ENCODE measurements at places on chromosomes 7 and 10.

- DNase-seq, result no peak
Measured at GRCh38 chr10:110872145-110872983, 636 bp downstream of the PDCD4 start.

DNA sequence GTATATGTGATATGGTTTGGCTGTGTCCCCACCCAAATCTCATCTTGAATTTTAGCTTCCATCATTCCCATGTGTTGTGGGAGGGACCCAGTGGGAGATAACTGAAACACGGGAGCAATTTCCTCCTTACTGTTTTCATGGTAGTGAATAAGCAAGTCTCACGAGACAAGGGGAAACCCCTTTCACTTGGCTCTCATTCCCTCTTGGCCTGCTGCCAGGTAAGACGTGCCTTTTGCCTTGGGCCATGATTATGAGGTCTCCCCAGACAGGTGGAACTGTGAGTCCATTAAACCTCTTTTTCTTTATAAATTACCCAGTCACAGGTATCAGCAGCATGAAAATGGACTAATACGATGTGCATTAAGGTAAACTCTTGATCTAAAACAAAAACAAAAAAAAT is 357.1 kb upstream of the AOAH start:
- DNase-seq, result no peak

GRCh38 chr10:18429335-18429734 is 222.1 kb downstream of the NSUN6 start:
- no peak for DNase-seq

GRCh38 chr10:71078454-71079145 is 133.8 kb upstream of the UNC5B start:
- no peak for DNase-seq

- no peak for DNase-seq
Measured at GRCh38 chr7:23022258-23022769, 8.4 kb upstream of the HYCC1 start.

- no peak for DNase-seq
Measured at GRCh38 chr10:65306201-65306600, 1619.6 kb upstream of the LRRTM3 start.

GRCh38 chr7:2478399-2478785 is 2.2 kb upstream of the GRIFIN start:
- no peak for DNase-seq

- peak; percentile 49 for DNase-seq
Measured at GRCh38 chr7:7944619-7945282, 23.8 kb upstream of the GLCCI1 start.

- DNase-seq, result no peak
Measured at GRCh38 chr10:98460837-98461499, 14.2 kb upstream of the HPS1 start.

- no peak for DNase-seq
Measured at GRCh38 chr7:1679326-1679965, 9.4 kb downstream of the ELFN1 start.

GRCh38 chr10:70917635-70918034 is 29.3 kb upstream of the PCBD1 start:
- no peak for DNase-seq

DNA sequence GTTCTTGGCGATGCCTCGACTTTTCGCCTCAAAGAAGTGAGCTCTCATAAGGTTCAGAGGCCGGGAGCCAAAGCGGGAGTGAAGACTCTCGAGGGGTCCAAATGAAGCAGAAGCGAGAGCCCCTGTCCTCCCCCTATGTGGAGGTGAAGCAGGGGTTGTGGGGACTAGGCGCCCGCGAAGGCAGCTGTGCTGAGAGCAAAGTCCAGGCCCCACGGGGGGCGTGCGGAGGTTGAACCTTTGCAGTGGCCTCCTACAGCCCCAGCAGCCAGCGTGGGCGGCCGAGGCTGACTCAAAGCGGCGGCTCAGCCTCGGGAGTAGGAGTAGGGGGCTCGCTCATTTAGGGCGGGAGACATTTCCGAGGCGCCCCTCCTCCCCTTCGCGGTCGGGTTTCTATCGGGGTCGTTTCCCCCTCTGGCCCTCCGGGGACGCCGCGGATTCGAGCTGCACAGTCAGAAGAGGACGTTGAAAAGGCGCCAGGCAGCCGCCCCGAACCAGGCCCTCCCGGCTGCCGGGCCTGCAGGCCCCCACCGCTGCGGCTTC is 553 bp upstream of the ADD3 start:
- DNase-seq, result peak; percentile 35

- no peak for DNase-seq
Measured at GRCh38 chr10:13990392-13990805, 340.3 kb downstream of the FRMD4A start.

DNA sequence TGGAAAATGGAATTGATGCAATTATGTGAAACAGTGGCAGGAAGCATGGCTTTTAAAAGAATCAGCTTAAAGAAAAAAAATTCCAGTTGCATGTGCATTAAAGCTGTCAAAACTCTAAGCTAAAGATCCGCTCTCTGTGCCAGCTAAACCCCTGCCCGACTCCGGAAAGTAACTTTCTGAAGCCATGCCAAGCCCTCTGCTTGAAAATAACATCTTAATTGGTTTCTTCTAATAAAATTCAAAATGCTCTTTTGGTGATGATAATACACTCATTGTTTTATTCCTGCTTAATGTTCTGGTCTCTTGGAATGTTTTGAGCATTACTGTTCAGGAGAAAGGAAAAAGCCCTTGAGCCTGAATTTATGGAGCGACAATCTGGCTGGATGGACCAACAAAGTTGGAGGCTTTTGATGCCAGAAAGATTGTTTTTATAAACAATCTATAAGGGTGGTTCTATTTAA is 11.7 kb downstream of the SEMA3C start:
- DNase-seq, result no peak

DNA sequence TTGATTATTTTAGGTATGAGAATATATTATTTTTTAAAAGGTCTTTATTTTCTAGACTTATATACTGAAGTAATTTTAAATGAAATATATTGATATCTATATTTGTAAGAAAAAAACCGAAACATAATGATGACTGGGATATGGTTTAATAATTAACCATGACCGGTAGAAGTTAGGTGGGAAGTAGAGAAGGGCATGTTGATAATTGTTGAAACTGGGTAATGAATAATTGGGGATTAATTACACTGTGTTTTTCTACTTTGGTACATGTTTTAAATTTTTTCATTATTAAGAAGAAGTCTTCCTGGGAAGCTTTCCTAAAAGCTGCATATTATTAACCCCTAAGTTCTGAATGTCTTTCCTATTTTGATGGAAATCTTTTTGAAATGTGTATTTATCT is 16.3 kb downstream of the TSPAN12 start:
- DNase-seq, result no peak

- DNase-seq, result no peak
Measured at GRCh38 chr7:122802301-122802751, 83.9 kb downstream of the CADPS2 start.

GRCh38 chr10:8056871-8057331 is 2.4 kb downstream of the GATA3 start:
- DNase-seq, result no peak

GRCh38 chr7:33486633-33487032 is 357.3 kb downstream of the BBS9 start:
- no peak for DNase-seq

- no peak for DNase-seq
Measured at GRCh38 chr10:102001435-102002068, 54.4 kb downstream of the ARMH3 start.

DNA sequence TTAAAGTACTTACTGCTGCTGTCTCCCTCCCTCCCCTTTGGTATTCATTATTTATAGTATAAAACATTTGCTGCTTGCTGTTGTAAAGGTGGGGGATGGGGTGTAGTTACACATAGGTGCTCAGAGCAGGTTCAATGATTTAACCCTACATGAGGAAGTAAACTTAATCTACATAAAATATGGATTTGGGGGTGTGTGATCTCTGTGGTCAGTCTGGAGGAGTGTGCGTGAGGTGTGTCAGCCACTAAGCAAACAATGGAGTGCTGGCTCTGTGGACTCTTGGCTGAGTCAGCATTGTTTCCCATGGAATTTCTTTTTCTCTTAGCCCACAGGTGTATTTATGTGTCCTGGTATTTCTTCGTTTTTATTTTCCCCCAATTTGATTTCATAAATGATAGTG is 133.9 kb downstream of the AUTS2 start:
- DNase-seq, result no peak

GRCh38 chr10:57096044-57096443 is 735.0 kb upstream of the ZWINT start:
- no peak for DNase-seq

DNA sequence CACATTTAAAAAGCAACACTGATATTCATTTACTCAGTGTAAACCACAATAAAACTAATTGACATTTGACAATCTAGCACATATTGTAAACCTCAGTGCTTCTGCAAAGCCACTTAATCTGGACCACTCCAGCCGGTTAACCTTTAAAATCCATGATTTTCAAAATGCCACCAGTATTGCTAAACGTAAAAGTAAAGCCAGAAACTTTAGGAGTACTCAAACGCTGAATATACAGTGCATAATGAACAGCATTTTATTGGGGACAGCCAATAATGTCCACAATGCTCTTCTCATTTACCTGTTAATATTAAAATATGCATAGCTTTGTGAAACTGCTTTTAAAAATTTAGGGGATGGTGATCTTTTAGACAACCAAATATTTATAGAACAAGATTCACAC is 10.8 kb downstream of the HNRNPA2B1 start:
- DNase-seq, result no peak

GRCh38 chr10:115091161-115091560 is 2.0 kb upstream of the ATRNL1 start:
- no peak for DNase-seq

DNA sequence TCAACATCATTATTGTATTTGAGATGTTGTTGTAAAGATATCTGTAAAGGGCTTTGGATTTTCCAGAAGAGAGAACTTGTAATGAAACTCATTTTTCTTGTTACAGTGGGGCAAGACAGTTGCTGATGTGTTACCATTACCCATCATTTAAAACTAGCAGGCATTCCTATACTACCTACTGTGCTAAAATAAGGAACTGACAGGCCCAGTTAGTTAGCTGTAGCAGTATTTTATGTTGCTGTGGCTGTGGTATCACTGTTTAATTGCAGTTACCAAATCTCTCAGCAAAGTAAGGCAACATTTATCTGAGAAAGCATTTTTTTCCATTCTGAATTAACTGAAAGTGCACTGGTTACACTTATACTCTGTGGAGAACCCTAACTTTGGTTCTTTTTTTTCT is 9.9 kb downstream of the ST7 start:
- no peak for DNase-seq

DNA sequence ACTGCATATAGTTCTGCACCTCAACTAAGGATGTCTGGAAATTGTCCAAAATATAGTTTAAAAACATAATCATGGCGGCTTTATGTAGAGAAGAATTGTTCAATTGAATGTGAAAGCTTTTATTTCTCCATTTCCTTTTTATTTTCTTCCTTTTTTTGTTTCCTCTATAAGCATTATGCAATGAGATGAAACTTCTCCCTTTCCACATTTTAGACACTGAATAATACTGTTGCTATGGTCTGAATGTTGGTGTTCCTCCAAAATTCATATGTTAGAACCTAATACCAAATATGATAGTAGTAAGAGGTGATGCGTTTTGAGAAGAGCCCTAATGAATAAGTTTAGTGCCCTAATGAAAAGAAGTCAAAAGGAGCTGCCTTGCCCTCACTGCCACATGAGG is 175.0 kb downstream of the RNLS start:
- no peak for DNase-seq

- DNase-seq, result no peak
Measured at GRCh38 chr10:95542330-95542729, 18.8 kb downstream of the SORBS1 start.

GRCh38 chr10:98815039-98815885 is 368.5 kb upstream of the HPS1 start:
- DNase-seq, result no peak

- DNase-seq, result no peak
Measured at GRCh38 chr10:5543623-5544022, 18.9 kb downstream of the CALML3 start.

GRCh38 chr7:45645141-45645969 is 71.2 kb downstream of the ADCY1 start:
- DNase-seq, result no peak

GRCh38 chr7:516216-516605 is 3.4 kb downstream of the PDGFA start:
- DNase-seq, result no peak

- DNase-seq, result no peak
Measured at GRCh38 chr7:115216652-115217051, 294.8 kb downstream of the MDFIC start.

GRCh38 chr10:77926566-77927401 is at the start of gene DLG5:
TSS of gene DLG5 (minus strand) at chr10:77926755. CDS start at chr10:77926520, 235 bp downstream.
- peak; percentile 28 for DNase-seq

DNA sequence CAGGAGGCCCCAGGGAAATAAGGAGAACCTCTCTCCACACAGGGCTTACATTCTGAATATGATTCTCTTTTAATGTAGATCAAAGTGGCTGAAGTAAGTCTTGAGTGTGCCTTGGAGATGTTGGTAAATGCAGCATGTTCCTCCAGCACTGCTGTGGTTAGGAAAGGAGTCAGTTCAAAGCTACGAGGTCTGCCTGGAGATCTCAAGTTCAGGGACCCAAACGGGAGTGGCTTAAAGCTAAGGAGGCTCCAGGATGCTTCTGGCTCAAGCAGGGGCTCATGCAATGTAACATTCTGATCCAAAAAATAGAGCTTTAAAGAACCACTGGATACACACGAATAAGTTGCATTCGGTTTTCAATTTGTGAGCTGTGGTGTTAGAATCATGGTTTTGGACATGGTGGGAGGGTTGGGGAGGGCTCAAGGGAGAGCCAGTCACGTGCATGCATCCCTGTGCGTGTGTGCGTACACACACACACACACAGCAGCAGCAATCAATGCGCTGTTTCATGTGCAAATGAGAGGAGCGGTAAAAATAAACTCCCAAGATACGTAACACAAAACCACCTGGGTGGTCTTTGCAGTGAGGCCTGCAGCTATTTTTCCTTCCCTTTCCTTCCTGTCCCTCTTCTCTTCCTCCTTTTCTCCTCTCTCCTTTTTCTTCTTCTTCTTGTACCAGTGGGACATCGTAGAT is 70.5 kb downstream of the AOAH start:
- DNase-seq, result no peak

DNA sequence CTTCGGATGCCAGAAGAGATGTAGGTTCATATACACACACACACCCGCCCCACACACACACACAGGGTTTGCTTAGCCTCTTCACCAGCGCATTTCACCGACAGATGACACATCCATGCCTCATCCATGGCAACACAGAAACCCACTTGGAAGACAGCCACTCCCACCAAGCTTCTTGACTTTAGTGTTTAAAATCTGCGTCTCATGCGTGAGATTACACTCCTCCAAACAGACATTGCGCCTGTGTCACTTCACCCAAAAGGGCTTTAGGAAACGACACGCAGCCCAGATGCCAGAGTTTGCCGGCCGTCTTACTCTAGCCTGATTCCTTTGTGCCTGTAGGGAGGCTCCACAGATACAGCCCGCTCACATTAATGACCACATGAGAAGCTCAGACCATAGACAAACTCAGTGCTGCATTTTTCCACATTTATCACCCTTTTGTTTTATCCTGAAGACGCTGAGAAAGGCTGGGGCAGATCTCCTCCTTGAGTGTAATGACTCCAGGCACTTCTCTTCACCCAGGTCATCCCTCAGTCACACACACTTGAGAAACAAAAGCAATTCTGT is 73.8 kb downstream of the DIP2C start:
- no peak for DNase-seq

Measured in GM18507 (cell line).